ENCODE measurements at places on chromosomes 16 and 17. TPM values are rescaled to one million over a fixed set of nuclear protein-coding genes. Genes with fewer than 3 reads are reported as not detected.

GRCh38 chr17:63838631-63839171 is 3.8 kb downstream of the SMARCD2 start:
- ATAC-seq: no peak

DNA sequence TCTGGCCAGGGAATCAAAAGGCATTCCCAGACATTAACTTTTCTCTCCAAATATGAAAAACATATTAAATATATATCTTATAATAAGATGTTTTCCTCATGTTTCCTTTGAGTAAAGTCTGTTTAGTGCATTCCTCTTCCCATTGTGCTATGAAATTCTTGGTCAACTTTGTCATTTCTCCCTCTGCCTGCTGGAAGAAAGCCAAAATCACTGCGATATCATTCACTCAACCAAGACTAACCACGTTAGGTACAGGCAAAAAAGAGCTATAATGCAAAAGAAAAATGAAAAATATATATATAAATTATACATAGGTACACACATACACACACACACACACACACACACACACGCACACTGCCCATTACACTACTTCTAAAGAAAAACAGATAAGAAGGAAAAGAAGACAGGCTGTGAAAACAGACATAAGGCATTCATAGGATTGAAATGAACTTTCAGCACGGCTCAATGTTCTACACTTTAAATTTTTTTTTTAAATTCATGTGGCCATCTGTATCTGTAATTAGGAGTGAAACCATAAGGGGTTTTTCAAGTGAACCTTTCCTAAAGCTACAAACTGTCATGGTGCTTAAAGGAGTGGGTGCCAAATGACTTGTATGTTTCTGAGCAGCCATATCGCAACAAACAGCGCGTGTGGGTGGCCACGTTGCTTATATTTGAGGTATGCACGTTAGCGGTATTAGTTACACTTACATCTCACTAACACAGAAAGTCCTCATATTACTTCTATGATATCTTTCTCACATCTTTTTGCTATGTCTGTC is 71.6 kb upstream of the PSMD7 start:
- ATAC-seq: no peak

- no peak for ATAC-seq
These were observed 38.2 kb downstream of the CMTM4 start for GRCh38 chr16:66658143-66658859.

DNA sequence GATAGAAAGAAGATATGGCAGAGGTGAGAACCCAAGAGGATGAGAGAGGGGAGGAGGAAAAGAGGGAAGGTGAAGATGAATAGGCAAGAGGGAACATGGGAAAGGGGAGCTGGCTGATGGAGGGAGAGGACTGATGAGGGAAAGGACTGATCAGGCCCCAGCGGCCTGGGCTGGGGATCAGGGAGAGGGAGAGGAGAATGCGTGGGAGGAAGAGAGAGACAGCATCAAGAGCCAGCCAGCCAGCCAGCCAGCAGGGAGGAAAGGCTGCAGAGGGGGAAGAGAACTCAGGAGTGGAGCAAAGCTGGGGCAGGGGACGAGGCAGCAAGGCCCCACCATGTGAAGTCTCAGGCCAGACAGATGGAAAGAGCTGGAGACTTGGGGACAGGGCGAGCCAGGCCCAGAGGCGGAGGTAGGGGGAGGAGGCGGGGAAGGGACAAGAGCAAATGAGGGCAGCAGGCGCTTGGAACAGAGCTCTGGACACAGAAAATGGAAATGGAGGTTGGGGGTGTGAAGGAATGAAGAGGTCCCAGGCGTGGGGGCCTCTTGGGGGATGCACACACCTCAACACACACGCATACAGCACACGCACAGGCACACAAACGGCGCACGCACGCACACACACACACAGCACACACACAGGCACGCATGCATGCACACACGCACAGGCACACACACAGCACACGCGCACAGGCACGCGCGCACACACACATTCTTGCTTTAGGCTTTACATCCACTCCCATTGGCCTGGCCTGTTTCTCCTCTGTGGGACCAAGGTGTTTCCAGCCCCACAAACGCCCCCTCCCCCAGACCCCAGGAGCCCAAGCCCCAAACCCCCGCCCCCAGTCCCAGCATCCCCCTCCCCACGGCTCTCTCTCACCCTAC is 12.3 kb downstream of the DLG4 start:
- no peak for ATAC-seq

The KRTAP2-3 gene
- total RNA-seq: not detected

Data from activated T-helper 17 cell treated with anti-CD3 and anti-CD28 coated beads, Interleukin-2, amount 50 U/mL, for 72 hours (primary cell).